ENCODE measurements at places on chromosomes 2 and 18.

DNA sequence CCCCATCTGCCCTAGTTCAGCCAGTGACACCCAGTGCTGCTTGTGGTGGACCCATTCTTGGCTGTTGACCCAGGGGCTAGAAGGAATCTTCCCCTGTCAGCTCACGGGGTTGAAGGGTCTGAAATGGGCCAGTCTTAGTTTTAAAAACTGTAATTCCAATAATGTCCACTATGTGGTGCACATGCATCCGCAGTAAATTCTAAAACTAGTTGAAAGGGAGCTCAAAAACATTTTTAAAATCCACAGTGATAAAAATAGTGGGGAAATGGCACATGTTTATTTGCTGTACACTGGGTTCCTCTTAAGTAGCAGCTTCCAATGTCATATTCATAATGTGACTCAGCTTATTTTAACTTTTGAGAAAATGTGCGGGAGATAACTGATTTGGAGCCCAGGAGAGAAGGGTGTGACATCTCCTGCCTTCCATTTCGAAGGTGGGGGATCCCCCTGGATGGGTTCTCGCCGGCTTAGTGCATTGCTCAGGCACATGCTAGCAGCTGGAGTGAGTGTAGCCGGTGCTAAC lies 32.8 kb downstream of the GRHL1 start:
- no peak for DNase-seq

DNA sequence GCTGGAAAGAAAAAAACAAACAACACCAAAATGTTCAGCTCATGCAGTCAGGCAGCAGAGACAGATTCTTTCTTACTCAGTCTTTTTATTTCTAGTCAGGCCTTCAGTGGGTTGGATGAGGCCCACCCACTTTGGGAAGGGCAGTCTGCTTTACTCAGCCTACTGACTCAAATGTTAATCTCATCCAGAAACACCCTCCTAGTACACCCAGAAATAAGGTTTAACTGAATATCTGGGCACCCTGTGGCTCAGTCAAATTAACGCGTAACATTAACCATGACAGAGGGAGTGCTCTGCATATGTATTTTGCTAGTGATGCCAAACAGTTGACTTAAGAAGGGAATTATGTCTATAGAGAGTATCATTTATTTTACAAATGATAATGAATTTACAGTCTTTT lies 401.6 kb downstream of the PARD3B start:
- DNase-seq: no peak

DNA sequence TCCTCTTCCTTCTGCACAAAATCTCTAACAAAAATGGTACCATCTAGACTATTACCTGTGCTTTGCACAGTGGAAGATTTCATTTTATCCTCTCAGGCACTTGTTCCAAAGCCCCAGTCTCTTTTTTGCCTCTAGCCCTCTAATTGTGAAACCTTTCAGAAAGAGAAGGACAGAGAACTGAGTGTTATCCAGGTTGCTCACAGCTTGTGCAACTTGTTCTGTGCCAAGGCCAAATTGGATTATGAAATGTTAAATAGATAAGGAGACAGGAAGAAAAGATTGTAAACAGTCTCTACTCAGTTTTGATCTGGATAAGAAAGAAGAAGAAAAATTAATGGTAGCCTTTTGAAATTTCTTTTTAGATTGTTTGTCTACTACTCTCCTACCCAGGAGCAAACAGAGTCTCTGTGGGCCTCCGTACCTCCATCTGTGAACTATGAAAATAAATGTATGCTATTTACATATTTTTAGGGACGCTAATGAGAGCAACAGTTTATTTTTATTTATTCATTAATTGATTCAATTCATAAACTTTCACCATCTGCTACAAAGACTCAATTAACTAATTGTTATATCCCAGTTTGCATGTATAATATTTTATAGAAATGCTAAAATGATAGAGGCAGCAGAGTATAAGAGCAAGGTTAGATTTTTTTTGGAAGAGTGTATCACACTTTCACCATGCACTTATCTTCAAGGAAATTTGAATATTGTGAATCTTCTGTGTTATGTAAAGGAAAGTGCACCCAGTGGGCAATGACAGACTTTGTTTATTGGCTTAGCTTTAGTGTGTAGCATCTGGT lies 339.0 kb upstream of the ETAA1 start:
- no peak for DNase-seq

- DNase-seq: no peak
Observed at GRCh38 chr18:50399582-50399981, 24.7 kb downstream of the SKA1 start.

GRCh38 chr2:239819091-239819973 lies 205.8 kb downstream of the NDUFA10 start:
- no peak for DNase-seq

GRCh38 chr2:202494300-202495229 lies 118.4 kb downstream of the BMPR2 start:
- DNase-seq: no peak

GRCh38 chr2:146523196-146523595 lies 1321.6 kb upstream of the ACVR2A start:
- no peak for DNase-seq
